Spinal cord (tissue), 10 donors: ENCODE measurements at places on chromosomes 11 and 22. TPM values are rescaled to one million over a fixed set of nuclear protein-coding genes. Genes with fewer than 3 reads are reported as not detected.

GRCh38 chr11:12066056-12066798 is 44.2 kb upstream of the MICAL2 start:
- no peak overlapping the region for H3K4me3 ChIP-seq
- H3K27ac ChIP-seq = no peak overlapping the region
- DNase-seq = no peak
- H3K4me1 ChIP-seq = peaks cover 16% of the 10 kb centered on the region
- H3K36me3 ChIP-seq = no peaks in the 10 kb centered on the region

- peak overlapping the region; percentile 47 for H3K4me3 ChIP-seq
- no peak overlapping the region for H3K27ac ChIP-seq
Observed at GRCh38 chr22:17083811-17084441, 874 bp upstream of the IL17RA start.

GRCh38 chr11:99015634-99016454 is 4.9 kb upstream of the CNTN5 start:
- peak; percentile 94 for DNase-seq
- no peaks in the 10 kb centered on the region for H3K36me3 ChIP-seq
- peaks cover 3% of the 10 kb centered on the region for H3K27me3 ChIP-seq
- H3K27ac ChIP-seq = no peak overlapping the region
- H3K4me3 ChIP-seq = no peak overlapping the region

GRCh38 chr11:130761560-130762220 is 154.6 kb downstream of the SNX19 start:
- H3K36me3 ChIP-seq = no peaks in the 10 kb centered on the region
- no peak for DNase-seq
- no peaks in the 10 kb centered on the region for H3K27me3 ChIP-seq
- no peaks in the 10 kb centered on the region for H3K4me1 ChIP-seq

The RASSF10 gene
- total RNA-seq = 7.9 TPM

The SCGB1A1 gene
- not detected for total RNA-seq
